ENCODE measurements at places on chromosomes 16 and 17.

DNA sequence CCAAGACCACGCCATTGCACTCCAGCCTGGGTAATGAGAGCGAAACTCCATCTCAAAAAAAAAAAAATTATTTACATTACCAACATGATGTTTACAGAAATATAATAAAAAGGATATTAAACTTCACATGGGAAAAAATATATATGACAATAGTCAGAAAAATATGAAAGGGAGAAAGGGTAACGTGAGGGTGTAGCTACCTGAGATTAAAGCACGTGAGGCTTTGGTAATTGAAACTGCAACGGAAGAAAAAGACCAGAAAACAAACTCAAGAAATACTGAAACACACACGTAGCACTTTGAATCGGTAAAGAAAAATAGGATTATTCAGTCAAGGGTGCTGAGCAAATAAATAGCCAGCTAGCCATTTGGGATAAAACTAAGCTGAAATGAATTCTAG is 53.6 kb downstream of the CYTH1 start:
- no peak for DNase-seq

GRCh38 chr17:19502517-19502916 is 31.1 kb upstream of the SLC47A1 start:
- no peak for DNase-seq

DNA sequence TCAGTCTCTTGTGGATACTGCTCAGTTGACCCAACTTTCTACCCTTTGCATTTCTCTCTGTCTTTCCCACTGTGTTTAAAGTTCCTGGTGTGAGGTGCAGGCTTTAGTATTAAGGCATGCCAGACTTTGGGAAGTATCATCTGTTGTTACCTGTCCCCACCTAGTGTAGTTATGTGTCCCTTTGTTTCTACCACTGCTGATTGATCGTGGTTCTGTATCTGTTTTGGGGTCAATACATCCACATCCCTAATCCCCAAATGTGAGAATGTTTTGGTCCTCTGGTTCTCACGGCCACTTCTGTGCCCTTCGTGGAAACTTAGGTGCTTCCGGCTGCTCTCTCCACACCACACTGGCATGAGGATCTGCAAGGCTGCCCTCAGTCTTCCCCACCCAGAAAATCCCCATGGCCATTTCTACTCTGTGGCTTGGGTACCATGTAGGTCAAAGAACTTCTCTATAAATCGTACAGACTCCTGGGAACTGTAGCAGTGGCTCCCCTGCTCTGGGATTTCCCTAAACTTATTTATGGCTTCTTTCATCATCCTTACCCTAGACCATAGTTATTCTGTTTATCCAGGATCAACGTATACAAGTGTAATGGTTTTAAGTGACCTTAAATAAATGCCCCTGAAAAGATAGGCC is 443.2 kb downstream of the XYLT1 start:
- DNase-seq, result no peak

DNA sequence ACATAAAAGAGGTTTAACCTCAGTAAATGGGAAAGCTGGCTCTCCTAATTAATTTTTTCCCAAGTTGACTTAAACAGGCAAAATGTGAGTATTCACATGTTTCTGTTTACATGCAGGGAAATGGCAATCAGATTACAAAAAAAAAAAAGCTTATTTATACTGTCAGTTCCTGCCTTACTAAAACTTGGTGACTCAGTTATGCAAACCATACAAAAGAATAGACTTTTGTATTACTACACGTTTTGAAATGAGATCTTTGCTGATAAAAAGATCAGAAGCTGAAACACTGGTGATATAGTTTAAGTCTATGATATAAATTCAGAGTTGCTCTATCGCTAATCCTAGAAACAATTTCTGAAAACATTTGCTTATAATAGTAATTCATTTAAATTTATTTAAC is 9.4 kb upstream of the KCNJ2 start:
- no peak for DNase-seq

DNA sequence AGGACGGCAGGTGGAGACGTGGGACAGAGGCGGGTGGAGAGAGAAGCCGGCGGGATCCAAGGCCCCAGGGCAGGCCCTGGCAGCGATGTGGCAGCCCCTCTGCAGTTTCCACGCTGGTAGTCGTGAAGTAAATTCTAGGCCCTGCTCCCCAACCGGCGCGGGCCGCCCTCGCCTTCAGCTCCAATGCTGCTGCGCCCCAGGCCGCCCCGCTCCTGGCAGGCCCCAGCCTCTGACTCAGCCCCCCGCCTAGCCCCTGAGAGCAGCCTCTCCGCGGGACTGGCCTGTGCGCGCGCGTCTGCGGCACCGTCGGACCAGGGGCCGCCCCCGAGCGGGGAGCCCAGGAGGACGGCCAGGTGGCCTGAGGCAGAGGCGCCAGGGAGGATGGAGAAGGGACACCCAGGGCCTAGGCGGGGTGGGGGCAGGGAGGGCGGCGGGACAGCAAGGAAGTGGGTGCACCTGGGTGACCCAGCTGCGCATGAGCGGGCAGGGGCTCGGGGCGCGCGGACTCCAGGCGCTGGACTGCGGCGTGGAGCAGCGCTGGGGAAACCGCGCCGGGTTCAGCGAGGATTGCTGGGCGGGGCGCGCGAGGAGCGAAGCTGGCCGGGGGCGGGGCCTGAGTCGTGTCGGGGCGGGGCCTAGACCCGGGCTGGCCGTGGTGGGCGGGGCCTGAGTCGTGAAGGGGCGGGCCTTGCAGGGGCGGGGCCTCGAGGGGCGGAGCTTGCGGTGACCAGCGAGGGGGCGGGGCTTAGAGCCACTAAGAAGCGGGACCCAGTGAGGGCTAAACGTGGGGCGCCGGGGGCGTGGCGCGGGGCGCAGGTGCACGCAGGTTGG is 29.6 kb downstream of the ZNF778 start:
- DNase-seq, result peak; percentile 53

DNA sequence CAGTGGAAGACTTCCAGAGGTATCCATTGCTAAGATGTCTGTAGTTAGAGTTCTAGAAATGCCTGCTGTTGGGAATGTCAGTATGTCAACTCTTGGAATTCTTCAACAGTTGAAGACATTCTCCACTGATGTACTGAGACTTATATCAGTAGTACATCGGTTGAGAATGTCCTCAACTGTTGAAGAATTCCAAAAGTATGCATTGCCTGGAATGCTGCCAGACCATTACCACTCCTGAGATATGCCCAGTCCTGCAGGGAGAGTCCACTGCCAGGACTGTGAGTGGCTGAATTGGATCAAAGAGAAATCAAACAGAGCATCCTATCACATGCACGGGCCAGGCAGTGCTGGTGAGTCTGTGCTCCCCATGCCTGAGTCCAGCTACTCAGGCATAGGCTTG is 42.0 kb downstream of the IL21R start:
- DNase-seq, result no peak

DNA sequence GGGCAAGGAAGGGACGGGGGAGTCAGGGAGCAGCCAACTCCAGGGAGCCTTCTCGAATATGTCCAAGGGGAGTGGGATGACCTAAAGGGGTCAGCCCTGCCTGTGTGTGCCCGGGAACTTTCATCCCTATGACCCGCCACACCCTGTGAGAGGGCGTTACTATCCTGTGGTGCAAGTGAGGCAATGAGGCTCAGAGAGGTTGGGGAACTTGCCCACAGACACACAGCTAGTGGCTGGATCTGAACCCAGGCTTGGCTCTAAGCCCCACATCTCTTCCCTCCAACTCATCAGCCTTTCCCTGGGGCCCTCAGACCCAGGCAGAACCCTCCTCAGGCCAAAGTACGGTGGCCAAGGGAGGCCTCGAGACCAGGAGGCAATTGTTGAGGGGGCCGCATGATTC is 23.2 kb downstream of the JUP start:
- DNase-seq, result no peak

- no peak for DNase-seq
These were observed 18.3 kb downstream of the NQO1 start for GRCh38 chr16:69707920-69708683.

DNA sequence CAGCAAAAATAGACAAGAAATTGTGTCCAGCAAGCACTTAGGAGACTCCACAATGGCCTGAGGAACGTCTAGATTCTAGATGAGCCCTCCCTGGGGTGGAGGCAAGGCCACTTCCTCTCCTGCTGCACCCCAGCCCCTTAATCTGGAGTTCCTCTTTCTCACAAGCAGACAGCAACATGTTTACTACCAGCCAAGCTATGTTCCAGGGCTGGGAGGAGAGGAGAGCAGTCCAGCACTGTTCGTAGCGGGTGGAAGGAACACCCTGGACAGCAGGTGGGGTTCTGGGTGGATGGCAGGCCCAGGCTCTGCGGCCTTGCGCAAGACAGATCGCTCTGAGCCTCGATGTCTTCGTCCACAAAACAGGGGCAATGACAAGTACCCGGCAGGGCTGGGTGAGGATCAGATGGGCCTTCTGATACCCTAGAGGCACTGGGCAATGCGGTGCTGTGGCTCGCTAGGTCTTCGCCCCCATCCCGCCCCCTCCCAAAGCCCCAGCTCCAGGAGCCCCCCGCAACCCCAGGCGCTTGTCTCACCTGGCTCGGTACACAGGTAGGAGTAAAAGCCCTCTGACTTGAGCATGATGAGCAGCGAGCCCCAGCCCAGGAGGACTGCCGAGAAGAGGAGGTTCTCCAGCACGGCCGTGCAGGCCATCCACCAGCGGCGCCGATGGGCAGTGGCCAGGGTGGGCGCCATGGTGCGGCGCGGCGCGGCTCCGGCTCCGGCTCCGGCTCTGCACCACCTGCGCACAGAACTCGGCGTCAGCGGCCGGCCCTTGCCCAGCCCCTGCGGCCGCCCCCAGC is 1.3 kb downstream of the SLC43A2 start:
- DNase-seq, result no peak

DNA sequence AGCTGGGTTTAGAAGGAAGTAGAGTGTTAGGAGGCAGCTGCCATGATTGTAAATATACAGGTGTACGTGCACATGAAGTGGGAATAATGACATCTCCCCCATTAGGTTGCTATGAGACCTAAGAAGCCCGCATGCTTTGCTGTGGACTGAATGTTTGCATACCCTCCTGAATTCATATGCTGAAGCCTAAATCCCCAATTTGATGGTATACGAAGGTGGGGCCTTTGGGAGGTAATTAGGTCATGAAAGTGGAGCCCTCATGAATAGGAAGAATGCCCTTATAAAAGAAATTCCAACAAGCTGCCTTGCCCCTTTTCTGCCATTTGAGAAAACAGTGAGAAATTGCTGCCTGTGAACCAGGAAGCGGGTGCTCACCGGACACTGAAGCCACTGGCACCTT is 44.0 kb downstream of the CCDC182 start:
- no peak for DNase-seq

DNA sequence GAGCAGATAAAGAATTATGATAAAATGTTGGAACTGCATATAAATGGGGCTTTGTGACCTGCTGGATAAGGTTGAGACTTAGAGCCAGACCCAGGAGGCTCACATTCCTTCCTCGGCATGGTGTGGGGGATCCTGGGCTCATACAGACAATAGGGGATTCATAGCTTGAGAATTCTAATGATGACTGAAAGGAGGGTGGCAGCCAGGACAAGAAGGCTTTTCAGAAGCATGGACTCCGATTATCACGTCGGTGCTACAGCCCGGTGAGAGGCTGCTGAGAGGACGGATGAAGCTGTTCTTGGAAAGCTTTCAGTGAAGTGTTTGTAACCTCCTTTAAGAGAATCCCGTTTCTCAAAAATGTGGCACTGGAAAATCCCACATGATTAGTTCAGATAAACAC is 167.2 kb downstream of the ANKFN1 start:
- no peak for DNase-seq

DNA sequence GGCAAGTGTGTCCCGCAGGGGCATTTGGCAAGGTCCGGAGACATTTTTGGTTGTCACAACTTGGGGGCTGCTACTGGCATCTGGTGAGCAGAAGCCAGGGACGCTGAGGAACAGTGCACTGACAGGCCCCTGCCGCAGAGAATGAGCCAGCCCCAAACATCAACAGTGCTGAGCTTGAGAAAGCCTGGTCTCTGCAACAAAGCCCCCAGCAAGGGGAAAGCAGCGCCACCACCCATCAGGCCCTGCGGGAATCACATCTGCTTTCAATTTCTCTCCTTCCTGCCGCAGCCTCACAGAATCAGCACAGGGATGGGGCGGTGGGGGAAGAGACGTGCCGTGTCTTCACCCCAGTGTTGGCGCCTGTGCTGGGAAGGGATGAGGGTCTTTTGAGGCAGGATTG is 14.8 kb upstream of the PRPSAP1 start:
- no peak for DNase-seq

DNA sequence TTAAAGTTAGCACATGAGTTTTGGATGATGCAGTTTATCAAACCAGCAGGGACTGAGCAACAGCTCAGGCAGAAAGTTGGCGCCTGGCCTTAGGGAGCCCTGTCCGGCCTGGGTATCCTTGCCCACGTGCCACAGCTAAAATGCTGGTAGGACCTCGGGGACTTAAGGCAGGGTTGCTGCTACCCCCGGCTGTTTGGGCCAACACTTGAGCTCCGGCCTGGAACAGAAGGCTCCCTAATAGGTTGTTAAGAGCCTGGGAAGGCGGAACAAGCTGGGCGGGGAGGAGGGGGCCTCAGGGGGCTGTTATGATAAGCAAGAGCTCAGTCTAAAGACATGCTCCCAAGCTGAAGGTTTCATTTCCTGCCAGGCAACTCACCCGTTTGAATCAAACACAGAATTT is 39.7 kb downstream of the CUEDC1 start:
- DNase-seq, result no peak

DNA sequence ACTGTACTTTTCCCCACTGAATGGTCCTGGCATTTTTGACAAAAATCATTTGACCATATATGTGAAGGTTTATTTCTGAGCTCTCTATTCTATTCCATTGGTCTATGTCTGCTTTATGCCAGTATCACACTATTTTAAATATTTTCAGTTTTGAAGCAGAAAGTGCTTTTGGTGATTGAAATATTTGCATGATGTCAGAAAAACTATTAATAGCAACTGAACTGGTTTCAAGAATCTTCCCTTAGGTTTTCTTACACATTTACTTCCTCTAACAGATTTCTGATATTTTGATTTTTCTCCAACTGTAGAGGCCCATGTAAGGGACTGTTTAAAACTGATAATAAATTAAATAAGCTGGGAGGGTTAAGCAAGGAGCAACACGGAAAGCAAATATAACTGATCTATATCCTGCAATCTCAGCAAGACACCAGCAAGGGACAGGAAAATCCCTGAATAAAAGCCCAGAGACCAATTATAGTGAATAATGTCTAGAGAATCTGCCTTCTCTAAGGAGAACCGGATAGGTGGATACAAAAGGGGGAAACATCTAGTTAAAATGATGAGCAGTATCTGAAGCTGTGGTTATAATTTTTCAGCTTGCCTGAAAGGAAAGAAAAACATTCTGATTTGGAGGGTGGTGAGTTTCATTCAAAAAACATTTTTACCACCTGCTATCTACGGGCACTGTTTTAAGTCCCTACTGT is 80.9 kb upstream of the STAC2 start:
- peak; percentile 8 for DNase-seq

GRCh38 chr17:48577946-48578615 is at the start of gene HOXB4:
Gene HOXB4, minus strand, starts transcription at chr17:48578350. Its CDS starts 31 bp downstream, at chr17:48578319.
- DNase-seq, result no peak

DNA sequence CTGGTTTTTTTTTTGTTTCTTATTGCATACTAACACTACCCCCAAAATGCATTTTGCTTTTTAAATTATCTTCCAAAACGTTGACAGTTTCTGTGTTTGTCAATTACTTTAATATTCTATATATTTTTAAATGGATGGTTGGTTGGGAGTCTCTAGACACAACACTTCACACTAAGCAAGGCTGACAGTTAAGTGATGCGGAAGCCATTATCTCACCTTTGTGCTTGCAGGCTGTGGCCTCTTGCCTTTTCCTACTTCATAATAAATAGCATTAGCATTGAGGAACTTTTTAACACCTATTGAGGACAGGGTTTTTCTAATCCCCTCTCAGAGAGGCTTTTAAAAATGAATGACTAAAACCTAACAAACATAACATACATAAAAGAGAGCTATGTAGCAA is 280.8 kb upstream of the TBX2 start:
- no peak for DNase-seq

- no peak for DNase-seq
These were observed 59.7 kb upstream of the CLEC3A start for GRCh38 chr16:77962689-77963088.

Measured in right lung (tissue), 10 donors.